NCI-H446 (cell line): ENCODE measurements at places on chromosomes 16 and 17.
A peak's percentile ranks its signal among the peaks of the same experiment; 100 is the strongest.

- DNase-seq: no peak
Observed at GRCh38 chr17:15942207-15942833, 2.6 kb upstream of the ADORA2B start.

DNA sequence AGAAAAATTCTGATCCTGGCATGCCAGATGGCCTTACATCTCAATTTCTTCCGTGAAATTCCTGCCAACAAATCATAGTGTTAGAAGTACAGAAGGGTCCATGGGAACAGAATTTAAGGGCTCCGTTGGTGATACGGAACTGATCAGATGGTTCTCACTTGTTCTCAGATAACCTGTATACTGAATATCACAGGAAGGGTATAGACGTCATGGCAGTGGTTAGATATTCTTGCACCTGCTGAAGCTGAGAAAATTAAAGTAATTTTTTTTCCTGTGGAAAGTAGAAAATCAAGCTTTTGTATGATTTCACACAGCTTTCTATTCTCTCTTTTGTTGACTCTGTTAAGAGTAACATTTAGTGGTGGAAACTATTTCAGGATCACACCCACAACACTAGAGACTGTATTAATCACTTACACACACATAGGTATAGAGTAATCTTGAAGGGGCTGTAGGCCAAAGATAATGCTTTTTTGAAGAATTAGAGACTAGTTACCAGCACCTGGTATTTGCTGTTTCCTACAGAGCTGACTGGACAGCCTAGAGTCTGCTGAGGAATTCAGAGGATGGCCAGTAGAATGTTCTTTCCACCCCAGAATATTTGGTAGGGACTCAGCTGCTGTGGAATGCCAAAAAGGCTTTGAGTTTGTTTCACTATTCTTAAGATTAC is 7.5 kb downstream of the TENT4B start:
- DNase-seq: peak; percentile 22

GRCh38 chr16:10613785-10614485 is 33.5 kb upstream of the EMP2 start:
- DNase-seq: no peak

DNA sequence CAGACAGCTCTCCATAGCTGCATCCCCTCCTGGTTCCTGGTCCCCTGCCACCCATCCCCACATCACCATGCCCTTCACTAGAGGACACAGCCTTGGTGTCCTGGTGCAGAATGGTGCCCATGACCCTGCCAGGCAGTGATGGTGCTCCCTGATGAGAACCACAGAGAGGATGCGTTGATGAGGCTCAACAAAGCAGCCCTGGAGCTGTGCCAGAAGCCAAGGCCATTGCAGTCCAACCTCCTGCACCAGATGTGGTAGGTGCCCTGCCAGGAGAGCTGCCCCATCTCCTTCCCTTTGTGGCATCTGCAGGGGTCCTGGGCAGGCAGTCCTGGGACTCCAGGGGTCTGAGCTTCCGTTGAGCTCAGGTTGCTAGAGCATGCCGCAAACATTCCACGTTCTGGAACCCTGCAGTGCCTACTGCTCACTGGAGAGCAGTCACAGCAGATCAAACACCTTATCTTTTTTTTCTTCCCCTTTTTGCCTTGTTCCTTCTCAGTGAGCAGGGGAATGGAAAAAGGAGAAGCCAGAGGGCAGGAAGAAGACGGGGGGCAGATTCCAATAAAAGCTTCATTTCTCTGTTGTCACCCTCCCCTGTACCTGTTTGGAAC is 5.3 kb upstream of the EPN3 start:
- no peak for DNase-seq

- DNase-seq: no peak
Observed at GRCh38 chr16:87063543-87063942, 253.6 kb downstream of the C16orf95 start.

GRCh38 chr16:2979669-2980226 is 498 bp downstream of the PKMYT1 start:
- no peak for DNase-seq

- DNase-seq: peak; percentile 29
Observed at GRCh38 chr17:57915985-57916757, 39.0 kb downstream of the CUEDC1 start.

DNA sequence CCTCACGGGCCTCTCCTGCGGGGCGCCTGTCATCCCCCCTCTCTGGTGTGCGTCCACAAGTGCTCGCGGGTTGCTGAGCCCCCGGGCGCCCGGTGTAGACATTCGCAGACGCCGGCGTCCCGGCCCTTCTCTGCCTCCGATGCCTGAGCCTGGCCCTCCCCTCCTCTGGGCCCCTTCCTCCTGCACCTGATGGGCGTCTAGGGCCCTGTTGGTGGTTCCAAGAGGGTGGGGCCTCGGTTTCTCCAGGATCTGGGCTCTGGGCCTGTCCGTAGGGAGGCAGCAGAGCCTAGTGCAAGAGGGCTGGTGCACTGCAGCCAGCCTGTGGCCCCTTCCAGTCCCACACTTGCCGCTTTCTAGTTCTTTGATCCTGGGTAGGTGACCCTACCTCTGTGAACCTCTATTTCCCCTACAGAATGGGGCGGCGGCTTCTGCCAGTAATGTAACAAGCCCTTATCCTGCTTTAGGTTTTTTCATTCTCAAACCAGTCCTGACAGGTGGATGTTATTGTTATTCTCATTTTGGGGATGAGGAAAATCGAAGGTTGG is 623 bp downstream of the E4F1 start:
- peak; percentile 25 for DNase-seq

DNA sequence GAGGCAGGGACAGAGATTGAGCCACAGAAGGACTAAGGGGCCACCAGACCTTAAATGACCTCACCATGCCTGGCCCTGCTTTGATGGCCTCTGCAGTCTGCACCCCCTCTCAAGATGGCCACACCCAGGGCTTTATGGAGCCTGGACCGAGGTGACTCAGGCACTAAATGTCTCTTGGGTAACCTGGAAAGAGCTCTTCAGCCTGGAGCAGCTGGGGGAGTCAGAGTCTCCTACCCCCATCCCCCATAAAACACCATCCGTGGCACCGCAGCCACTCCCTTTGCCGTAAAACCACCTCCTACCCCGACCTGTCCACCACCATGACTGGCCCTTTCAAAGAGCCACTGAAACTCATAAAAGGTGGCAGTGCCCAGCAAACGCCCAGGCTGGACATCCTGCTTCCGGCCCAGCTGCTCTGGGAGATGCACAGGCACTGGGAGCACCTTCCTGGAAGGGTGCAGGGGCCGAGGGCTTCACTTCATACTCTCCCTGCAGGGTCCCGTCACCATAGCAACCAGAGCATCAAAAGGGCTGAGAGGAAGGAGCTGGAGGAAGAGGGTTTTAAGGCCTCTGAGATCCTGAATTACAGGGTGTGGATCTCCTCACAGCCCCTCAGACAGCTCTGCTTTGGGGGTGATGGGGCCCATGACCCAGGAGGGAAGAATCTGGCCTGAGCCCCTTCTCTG is 22.3 kb downstream of the FOXN1 start:
- no peak for DNase-seq

DNA sequence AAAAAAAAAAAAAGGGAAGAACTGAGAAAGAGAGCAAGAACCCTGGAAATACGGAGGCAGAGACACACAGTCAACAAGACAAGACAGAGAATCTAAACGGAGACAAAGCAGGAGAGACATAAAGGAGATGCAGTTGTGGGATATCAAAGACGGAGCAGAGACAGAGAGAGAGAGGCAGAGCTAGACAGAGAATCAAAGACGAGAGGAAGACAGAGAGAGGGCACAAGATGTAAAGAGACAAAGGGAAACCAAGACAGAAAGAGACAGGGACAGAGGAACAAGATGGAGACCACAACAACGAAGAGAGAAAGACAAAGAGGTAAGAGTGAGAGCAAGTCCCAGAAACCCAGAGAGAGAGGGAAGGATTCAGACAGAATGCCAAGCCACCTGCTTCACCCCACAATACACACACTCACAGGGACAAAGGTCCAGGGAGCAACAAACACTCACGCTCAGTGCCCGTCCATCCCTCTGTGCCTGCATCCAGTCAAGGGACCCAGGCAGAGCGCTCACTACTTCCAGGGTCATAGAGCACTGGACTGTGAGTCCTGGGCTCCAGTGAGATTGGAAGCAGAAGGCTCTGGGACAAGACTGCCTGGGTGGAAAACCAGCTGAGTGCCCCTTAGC is 88.9 kb downstream of the C16orf78 start:
- DNase-seq: no peak

DNA sequence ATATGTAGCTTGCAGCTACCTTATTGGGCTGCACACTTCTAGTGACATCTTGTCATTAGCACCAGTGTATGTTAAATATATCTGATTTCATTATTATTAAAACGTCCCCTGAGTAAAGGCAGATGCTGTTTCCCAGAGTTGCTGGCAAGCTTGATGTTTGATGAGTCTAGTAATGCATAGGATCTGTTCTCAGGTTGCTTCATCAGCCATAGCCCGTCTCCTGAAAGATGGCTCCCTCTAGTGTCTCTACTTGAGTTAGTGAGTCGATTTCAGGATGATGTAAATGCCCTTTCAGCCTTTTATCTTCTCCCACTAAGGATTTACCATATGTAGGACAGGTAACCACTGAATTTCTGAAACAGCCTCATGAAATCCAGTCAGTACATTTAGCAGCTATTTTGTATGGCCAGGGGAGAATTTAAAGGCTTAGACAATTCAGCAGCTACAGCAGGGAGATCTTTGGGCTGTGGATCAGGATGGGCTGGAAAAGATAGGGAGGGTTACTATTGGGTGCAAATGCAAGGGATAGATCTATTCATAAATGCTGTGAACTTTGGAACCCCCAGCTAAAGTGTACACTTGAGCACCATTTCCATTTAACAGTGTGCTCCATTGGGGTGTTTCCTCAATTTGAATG is 376.3 kb downstream of the CNTNAP4 start:
- peak; percentile 4 for DNase-seq

DNA sequence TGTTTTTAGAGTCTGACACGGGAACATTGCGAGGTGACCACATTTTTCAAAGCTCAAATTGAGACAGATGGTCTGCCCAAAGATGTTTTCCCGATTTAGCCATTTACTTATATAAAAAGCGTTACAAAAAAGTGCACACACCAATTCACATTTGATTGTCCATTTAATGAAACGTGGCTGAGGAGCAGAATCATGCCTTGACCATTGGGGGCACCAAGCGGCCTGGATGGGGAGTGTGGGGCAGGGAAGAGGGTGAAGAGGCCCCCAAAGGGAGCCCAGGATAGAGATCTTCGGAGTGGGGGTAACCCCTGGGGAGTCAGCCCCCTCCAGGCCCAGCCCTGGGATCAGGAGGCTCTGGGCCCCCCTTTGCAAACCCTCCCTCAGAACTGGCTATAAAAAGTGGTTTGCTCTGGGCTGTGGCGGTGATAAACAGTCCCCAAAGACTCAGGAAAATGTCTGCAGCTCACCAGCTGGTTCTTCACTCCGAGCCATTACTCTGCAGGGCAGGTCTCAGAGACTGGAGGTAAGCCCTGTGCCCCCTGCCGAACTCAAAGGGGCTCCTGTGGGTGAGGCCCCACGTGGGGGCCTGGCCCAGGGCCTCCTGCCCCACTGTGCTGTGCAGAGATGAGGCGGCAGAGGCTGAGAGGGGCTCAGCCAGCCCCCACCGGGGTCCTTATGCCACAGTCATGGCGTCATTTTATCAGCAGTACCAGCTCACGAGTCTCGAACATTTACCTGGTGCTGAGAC is 105.9 kb upstream of the SEC14L1 start:
- DNase-seq: no peak

- no peak for DNase-seq
Observed at GRCh38 chr17:77919276-77919675, 39.2 kb upstream of the TNRC6C start.

- no peak for DNase-seq
Observed at GRCh38 chr17:63423251-63423950, 22.7 kb downstream of the CYB561 start.

DNA sequence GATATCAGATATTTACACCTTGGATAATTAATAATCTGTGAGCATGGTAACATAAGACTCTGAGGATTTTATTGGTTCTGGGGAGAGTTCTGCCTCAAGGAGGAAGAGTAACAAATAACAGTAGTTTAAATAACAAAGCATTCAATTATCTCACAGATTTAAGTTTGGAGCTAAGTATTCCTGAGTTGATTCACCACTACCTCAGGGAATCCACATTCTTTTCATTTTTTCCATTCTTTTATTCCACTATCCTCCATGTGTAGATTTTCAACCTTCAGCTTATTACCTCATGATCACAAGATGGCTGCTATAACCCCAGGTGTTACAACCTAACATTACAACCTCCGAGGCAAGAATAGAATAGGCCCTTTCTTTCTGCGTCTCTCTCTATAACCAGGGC is 252.2 kb upstream of the TOX3 start:
- no peak for DNase-seq

- no peak for DNase-seq
Observed at GRCh38 chr17:41231731-41232130, 518 bp upstream of the KRTAP9-3 start.

DNA sequence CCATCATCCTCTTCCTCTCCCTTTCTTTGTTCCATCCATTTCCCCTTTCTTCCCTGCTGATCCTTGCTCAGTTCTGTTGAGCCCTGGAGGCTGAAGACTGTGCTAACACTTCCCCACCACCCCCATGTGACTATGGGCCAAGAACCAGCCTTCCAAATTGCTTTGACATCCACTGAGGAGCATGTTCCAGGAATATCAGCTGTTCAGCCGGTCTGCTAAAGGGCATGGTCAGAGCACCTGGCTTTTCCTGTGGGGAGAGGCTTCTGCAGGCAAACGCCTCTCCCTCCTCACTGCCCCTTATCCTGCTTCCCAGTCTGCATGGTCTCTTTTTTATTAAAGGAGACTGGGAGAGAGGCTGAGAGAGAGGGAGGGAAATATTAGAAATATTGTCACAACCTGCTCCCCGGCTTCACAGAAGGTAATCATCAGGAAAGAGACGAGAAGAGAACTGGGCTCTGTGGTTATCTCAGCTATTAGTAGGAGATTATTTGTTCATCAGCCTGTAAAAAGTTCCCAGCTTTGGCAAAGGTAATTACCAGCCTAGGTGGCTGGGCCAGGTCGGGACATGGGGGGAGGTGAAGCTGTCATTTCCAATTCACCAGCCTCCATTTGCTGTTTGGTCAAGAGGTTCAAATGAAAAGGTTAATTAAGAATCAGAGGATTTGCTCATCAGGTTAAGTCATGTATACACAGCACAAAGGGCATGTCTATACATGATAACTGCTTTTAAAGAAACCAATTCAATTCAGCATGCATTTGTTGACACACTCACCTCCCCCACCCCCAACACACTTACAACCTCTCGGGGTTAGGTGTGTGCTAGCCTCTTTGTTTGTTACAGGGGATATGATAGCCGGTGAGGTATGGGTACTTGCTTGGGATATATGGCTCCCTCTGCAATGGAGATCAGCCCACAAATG is 83.7 kb upstream of the CRHR1 start:
- no peak for DNase-seq

- DNase-seq: no peak
Observed at GRCh38 chr17:29007860-29008455, 2.1 kb upstream of the SEZ6 start.

DNA sequence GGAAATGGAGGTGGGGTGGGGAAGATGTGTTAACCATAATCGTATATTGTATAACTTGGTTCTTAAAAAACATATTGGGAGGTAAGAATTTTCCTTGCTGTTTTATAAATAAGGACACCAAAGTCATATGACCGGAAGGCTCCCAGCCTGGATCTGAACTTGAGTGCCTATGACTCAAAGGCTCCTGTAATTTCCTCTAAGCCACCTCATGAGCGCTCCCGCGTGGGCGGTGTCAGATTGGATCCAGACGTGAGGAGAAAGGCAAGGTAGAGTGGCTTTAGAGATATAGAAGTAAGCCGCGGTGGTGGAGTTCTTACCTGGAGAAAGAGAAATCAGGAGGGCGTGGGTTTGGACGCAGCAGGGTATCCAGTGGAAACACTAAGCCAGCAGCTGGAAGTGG is 196.2 kb upstream of the NLRP1 start:
- no peak for DNase-seq

GRCh38 chr17:80946449-80946848 is 45.2 kb upstream of the CHMP6 start:
- no peak for DNase-seq
